C1 segment of cervical spinal cord (tissue), 14 donors: ENCODE measurements at places on chromosomes 3 and 15.

DNA sequence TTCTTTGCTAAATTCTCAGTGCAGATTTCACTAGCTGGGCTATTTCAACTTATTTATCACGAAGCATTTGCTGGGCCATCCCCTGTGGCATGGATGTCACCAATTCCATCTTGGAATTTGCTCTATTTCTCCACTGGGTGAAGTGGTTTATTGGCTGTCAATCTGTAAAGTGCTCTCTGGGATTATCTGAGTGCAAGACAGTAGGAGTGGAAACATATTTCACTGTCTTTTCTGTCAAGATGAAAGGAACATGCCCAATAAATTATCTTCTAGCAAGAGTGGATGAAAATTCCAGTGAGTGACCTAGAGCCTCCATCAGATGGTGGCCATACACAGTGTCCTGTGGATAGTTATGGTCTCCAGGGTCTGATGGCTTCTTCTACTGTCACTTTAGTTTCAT, 25.1 kb upstream of the CTDSPL start:
- DNase-seq: no peak

DNA sequence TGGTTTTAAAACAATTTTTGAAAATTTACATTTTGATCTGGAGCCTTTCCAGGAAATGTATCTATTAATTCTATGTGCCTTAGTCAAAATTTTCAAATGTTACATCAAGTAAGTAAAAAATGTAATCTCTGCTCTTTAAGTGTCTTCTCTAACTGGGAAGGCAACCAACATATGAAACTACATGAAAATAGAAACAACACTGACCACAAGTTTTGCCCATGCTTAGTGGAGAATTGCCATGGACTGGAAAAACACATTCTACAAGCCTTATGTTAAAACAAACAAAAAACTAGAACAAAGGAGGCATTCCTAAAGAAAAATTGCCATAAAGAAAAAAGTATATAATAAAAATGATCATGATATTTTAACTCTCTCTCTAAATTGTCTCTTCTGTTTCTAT, 75.9 kb upstream of the SPRED1 start:
- no peak for DNase-seq

GRCh38 chr3:160163229-160163878, 61.9 kb upstream of the C3orf80 start:
- DNase-seq: no peak

DNA sequence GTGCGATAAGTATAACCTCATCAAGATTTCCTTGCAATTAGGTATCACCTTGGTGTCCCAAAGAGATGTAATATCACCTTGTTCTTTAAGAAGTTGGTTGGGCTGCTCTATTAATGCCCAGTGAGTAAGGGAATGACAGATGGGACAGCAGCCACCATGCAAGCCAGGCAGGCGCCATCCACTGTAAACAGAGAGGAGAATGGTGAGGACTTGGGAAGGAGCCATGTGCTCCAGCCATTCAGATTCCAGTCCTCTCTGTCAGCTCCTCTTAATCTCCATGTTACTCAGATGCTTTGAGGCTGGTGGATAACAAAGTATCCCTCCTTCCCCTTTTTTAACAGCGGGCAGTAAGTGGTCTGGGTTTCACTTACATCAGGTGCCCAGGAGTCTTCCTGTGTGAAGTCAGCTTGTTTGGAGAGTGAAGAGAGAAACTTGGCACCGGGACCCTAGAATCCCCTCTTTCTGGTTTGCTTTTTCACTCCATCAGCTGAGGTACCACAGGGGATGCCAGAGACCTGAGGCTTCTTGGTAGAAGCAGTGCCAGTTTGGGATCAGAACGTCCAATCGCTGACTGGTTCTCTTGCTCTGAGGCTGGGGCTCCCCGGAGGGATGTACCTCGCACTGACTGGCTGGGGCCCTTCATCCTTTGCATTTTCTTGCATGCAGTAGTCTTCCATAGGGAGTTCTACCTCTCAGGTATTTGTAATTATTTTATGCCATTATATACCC, 29.5 kb downstream of the SLCO3A1 start:
- peak; percentile 18 for DNase-seq

- no peak for DNase-seq
These were observed 173.3 kb downstream of the SEMA6D start for GRCh38 chr15:47890397-47891150.

DNA sequence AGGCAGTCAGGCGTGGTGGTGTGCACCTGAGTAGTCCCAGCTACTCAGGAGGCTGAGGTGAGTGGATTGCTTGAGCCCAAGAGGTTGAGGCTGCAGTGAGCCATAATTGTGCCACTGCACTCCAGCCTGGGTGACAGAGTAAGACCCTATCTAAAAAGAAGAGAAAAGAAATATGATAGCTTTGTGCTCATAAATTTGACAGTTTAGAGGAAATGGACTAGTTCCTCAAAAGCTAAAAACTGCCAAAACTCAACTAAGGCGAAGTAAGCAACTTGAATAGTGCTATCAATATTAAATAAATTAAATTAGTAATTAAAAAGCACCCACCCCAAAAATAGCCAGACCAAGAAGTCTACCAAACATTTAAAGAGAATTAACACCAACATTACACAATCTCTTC, 24.5 kb upstream of the SLC15A2 start:
- no peak for DNase-seq

DNA sequence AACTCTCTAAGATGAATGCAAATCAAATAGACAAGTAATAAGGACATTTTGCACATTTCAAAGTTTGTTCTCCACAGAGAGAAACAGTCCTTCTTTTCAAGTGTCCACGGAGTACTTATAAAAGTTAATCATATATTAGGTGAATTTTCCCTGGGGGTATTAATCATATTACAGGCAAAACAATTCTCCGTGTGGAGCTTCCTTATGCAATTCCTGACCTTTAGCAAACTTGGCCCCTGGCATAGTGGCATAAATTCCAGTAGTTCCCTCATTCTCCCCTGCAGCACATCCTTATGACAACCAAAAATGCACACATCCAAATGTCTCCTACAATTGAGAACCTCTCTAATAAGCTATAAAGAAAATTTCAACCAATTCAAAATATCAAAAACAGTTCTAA, 34.4 kb downstream of the FSIP1 start:
- DNase-seq: no peak

- no peak for DNase-seq
These were observed 4.9 kb upstream of the KY start for GRCh38 chr3:134655706-134656105.

- DNase-seq: no peak
These were observed 181.7 kb downstream of the RSL24D1 start for GRCh38 chr15:55015093-55015445.

- no peak for DNase-seq
These were observed 54.9 kb upstream of the COL6A6 start for GRCh38 chr3:130462089-130462488.

DNA sequence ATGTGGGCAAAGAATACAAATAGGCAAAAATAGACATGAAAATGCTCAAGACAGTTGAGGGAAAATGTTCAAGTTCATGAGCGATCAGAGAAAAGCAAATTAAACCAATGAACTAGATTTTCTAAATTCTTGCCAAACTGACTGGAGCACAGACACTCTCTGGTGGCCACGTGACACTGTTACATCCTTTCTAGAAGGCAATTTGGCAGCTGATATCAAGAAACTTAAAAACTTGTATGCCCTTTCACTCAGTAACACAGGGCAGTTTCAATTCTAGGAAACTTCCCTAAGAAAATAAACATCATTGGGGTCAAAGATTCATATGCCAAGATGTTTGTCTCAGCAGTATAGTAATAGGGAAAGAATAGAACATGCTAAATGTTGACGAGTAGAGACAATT, 52.2 kb downstream of the ABHD5 start:
- DNase-seq: no peak

DNA sequence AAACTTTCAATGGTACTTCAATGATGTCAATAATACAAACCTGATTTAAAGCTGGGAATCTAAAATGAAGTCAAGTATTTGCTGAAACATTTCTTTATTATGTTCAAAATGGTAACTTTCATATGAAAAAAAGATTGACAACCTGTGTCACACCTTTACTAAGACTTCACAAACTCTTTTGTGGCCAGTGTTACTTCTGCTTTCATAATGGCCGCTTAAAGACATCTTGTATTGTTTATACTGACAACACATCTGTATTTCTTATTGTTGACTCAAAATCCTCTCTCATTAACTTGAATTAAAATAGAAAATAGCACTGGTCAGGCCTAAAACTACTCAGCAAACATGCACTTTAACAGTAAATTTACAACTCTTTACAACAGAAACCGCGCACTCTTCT, 312.3 kb upstream of the CNTN6 start:
- no peak for DNase-seq

DNA sequence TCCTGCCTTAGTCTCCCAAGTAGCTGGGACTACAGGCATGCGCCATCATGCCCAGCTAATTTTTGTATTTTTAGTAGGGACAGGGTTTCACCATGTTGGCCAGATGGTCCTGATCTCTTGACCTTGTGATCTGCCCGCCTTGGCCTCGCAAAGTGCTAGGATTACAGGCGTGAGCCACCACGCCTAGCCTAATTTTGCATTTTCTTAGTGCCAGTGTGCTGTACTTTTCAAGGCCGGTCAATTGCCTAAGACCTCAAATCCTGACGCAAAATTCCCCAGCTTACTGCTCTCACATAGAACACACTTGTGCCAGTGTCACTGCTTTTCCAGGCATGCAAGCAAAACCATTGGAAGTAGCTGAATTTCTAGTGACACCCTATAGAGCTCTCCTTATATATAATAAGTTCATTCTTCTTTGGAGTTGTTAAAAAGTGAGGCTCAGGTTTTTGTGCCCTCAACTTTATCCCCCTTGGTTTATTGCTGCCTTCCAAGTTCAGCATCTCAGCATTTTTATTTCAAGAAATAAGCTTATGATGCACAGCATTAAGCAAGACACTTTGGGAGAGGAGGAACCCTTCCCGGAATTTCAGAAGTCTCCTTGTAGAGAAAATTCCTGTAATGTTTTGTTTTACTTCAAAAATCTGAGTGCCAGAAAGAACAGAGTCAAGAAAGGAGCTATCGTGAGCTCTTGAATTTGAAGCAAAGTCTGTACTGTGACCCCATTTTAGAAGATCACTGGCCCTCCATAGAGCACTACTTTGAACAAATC, 93.2 kb downstream of the FILIP1L start:
- no peak for DNase-seq

GRCh38 chr3:71099997-71100719, 483.4 kb downstream of the FOXP1 start:
- no peak for DNase-seq
